ENCODE measurements at places on chromosomes 2 and 18.

- no peak for DNase-seq
Measured at GRCh38 chr2:159179696-159180095, 106.8 kb downstream of the WDSUB1 start.

- peak; percentile 62 for DNase-seq
Measured at GRCh38 chr18:45755934-45756333, 32.0 kb downstream of the SLC14A1 start.

DNA sequence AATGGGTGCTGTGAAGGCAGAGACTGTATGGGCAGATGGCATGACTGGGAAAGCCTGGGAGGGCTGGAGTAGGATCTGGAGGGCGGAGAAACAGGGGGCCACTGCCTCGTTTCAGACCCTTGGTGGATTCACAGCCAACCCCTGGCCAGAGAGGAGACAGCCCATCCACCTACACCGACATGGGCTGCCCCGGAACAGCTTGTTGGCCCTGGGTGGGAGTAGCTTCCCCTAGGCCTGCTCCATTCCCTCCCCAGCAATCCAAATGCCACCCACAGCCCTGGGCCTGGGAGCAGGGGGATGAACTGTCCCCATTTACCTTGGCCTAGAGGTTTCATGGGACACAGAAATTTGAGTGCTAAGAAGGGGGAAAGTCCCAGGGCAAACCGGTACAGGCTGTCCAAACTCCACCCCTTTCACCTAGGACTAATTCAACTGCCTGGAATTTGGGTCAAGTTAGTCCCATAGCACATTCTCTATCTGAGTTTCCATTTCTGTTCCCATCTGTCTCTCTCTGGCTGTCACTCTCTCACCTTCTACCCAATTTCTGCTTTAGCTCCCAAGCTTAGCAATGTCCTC is 37.0 kb downstream of the LBH start:
- DNase-seq = no peak

DNA sequence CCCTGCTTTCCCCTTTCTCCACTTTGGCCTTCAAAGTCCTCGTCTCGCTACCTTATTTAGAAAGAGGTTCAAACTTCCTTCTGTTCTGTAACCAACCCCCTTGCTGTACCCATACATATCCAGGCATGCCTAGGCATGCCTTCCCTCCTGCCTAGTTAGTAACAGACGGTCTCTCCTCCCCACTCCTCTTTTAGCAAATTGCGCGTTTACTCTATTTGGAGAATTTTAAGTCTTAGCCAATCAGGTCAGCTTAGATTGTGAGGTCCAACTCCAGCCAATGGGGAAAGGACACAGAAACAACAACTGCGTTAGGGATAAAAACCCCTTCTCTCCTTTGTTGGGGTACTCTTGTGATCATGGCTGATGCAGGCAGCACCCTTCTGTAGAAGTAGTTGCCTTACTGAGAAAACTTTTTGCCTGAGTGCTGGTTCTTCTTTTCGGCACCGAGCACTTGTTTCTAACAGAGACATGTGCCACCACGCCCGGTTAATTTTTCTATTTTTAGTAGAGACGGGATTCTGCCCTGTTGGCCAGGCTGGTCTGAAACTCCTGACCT is 85.9 kb upstream of the FOXI3 start:
- DNase-seq = no peak

GRCh38 chr2:239353692-239354091 is 47.1 kb downstream of the HDAC4 start:
- DNase-seq = peak; percentile 64

GRCh38 chr2:48448274-48449061 is 81.5 kb upstream of the STON1 start:
- peak; percentile 82 for DNase-seq

DNA sequence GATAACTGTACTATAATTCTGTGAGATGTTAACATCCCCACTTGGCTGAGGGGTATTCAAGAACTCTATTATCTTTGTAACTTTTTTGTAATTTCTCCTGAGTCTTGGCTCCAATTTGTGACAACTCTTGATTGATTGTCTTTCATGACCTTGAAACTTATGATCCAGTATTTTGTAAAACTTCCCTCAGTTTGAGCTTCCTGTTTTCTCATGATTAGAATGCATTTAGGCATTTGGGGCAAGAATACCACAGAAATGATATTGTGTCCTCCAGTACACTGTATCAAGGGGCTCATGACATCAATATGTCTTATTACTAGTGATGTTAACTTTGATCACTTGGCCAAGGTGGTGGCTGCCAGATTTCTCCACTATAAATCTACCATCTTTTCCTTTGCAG is 37.4 kb downstream of the PNO1 start:
- peak; percentile 53 for DNase-seq

DNA sequence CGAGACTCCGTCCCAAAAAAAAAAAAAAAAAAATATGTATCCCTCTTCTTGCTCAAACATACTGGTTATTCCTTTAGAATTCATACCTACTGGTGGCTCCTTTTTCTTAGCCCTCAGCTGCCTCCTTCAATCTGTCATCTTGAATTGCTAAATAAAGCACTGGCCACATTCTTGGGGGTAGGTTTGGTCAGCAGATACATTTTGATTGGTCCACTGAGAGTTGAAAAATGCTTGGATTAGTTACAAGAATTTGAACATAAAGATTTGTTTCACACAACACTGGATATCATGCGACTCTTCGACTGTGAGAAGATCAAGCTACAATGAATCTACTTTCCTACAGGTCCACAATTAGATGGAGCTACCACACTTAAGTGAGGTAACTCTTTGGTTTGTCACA is 906.1 kb upstream of the SLC39A10 start:
- DNase-seq = peak; percentile 71

GRCh38 chr2:159468257-159468656 is 148.1 kb downstream of the BAZ2B start:
- DNase-seq = no peak

GRCh38 chr2:229855116-229855515 is 66.7 kb downstream of the TRIP12 start:
- DNase-seq = no peak
